ENCODE measurements at places on chromosomes 2 and 18.

DNA sequence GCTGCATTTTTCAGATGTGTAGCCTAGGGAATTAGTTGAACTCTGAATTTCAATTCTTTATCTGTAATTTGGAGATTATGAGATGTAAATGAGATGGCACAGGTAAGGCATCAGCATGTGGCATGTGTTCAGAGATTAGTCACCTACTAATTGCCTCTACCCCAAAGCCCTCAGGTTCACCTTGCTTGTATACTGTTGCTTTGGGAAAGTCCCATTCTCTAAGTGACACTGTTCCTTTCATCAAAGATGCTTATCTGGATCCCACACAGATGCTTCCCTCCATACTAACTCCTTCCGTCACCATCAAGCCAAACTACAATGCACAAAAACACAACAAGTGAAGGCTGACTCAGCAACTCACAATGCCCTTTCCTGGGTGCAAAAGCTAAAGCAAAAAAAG lies 143.7 kb downstream of the LRATD1 start:
- no peak for DNase-seq

- DNase-seq: no peak
Measured at GRCh38 chr18:8635087-8635486, 25.9 kb downstream of the RAB12 start.

- DNase-seq: no peak
Measured at GRCh38 chr2:116952254-116952653, 862.2 kb upstream of the DDX18 start.

- no peak for DNase-seq
Measured at GRCh38 chr2:173404841-173405750, 50.4 kb downstream of the CDCA7 start.

DNA sequence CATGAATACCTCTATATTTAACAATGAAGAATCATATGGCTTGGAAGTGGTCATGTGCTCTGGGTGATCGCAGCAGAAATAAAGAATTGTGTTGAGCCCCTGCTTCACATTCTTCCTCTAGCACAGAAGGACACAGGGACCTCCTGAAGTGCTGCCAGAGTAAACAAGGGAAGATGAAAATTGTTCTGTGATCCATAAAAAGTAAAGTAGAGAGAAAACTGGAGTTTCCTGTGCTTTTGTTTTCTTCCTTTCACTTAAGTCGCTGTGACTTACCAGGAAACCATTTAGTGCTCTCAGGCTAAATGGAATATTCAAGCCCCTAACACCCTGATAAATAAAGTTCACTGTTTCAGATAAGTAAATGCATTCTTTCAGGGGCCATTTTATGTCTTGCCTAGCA lies 1173.6 kb upstream of the CHAC2 start:
- no peak for DNase-seq

DNA sequence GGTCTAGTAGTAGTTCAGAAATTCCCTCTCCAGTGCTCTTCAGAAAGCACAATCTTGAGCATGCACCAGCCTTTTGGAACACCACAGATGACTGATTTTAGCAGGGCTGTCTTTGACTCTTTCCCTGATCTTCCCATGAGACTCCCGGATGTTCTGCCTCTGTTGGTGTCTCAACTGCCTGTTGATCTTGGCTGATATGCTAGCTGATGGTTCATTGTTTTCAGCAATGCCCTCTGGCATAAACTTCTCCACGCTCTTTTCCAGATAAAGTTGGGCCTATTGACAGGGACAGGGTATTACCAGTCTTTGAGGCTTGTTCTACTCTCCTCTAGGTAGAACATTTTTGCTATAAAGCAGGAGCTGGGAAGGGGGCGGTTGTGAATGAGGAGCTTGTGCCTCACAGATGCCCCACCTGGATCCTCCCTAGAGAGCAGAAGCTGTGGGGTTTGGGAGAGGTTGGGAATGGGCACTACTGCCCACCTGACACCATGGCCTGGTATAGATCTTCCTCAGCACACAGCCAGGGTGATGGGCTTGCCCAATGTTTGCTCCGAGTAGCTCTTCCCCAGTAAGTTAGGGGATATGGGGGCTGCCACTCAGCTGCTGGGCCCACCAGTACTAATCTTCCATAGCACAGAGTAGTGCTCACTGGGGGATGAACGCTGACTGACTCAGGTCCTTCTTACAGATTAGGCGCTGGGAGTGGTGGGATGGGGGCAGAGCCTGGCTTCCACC lies 111.3 kb downstream of the PTGR3 start:
- no peak for DNase-seq

GRCh38 chr2:181421131-181421458 lies 36.1 kb upstream of the ITGA4 start:
- DNase-seq: no peak

DNA sequence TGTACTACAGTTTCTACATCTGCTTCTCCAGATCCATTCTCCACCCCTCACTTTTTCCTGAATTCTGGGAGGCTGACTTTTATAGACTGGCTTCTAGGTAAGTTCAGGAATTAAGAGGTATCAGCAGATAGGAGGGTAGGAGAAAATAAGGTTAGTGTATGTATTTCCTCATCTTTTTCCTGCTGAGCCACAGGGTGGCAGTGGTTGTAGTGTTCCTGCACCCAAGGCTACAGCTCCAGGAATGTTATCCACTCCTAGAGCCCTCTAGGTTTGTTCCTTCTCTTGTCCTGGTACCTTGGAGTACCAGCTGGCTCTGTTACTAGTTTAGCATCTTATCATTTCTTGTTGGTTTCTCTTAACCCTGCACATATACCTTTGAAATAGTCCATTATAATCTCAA lies 40.7 kb upstream of the C2orf66 start:
- no peak for DNase-seq

GRCh38 chr18:3703732-3704176 lies 253.8 kb downstream of the TGIF1 start:
- DNase-seq: no peak

DNA sequence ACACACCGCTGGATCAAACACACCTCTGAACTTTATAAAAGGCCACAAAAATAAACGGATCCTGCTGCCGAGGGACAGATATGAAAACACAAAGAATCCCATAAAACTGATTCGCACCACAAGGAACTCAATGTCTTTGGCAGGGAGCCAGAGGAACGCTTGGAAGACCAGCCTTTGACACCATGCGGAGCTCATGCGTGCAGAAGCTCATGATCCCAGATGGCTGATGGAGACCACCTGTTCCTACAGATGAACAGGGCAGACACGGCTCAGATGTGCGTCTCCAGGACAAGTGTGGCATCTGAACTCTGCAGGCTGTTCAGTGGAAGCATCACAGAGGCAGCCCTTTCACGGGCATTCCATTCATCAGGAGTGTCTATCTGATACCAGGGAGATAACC lies 24.9 kb downstream of the COPS9 start:
- no peak for DNase-seq

GRCh38 chr2:175180701-175181103 lies 808 bp downstream of the ATP5MC3 start:
- DNase-seq: peak; percentile 48

DNA sequence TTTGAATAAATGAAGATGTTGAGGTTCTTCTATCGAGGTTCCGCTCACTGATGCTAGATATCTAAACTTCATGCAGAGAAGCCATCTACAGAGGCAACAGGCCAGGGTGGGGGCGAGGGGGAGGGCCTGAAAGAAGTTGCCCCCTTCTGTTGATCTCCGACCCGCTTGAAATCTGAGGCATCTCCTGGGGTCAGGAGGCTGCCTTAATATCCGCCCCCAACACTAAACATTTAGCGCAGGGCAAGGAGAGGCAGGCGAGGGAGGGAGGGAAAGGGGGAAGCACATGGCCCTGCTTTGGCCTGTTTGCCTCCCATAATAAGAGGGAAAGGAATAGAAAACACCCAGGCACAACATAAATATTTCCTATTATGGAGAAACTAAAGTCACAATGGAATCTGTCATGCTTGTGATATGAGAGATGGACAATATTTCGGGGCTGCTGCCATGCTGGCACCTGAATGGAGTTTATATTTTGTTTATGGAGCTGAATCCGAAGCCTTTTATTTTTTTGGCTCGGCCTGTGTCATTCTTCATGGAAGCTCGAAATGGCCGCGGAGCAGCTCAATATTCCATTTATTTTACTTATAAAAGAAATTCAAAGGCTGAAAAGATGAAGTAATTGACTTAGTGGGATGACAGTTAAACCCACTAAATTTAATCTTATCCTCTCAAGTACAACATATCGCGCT lies 221.1 kb downstream of the INSIG2 start:
- no peak for DNase-seq

GRCh38 chr18:48934723-48935432 lies 15.9 kb downstream of the SMAD7 start:
- no peak for DNase-seq

GRCh38 chr2:137826373-137827372 lies 137.6 kb upstream of the HNMT start:
- DNase-seq: no peak

DNA sequence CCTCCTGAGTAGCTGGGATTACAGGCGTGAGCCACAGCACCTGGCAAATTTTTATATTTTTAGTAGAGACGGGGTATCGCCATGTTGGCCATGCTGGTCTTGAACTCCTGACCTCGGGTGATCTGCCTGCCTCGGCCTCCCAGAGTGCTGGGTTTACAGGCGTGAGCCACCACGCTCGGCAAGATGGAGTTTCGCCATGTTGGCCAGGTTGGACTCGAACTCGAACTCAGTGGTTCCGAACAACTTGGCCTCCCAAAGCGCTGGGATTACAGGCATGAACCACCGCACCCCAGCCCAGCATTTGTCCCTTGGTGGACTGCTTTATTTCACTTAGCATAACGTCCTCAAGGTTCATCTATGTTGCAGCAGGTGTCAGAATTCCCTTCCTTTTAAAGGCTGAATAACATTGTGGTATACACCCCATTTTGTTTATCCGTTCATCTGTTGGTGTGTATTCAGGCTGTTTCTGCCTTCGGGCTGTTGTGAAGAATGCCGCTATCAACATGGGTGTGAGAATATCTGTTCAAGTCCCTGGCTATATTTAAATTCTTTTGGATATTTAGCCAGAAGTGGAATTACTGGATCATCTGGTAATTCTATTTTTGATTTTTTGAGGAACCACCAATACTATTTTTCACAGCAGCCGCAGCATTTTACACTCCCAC lies 1.2 kb upstream of the CENPA start:
- no peak for DNase-seq

DNA sequence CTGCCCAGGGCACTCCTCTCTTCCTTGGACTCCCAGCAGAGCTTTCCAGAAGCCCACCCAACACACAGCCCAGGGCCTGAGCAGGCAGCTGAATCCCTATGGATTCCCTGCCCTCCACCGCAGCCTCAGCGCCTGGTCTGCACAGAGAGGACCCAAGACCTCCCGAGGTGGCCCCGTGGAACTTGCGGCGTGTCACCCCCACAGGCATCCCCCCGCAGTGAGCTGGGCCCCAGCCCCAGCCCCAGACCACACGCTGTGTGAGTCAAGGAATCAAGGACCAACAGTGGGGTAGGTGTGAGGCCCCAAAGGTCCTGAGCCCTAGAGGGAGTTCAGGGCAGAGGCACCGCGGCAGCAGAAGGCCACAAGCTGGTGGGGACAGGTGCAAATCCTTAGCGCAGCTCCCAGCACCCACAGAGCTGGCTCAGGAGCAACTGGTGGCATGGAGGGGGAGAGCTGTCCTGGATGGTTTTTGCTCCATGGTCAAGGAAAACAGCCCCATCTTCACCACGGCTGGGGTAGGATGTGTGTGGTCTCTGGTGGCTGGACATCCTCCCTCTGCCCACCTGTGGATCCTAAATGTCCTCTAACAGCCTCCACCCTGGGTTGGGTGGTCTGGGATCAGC lies 8.5 kb downstream of the HS6ST1 start:
- DNase-seq: no peak

GRCh38 chr2:109632158-109632789 lies 18.1 kb downstream of the SOWAHC start:
- DNase-seq: no peak

DNA sequence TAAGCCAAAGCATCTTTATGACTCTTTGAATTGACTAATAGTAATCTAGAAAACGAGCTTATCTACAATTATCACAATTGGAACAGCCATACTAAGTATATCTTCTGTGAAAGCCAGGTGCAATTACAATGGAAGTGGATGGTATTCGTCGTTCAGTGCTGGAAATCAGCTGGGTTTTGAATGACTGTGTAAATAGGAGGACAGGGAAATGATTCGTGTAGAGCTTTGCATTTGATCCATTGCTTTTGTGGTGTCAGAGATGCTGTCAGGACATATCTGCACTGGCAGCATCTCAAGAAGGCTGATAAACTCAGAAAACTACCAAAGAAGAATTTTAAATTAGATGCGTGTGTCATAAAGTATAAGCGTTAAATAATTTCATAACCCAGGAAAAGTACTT lies 187.1 kb downstream of the ZNF407 start:
- no peak for DNase-seq

DNA sequence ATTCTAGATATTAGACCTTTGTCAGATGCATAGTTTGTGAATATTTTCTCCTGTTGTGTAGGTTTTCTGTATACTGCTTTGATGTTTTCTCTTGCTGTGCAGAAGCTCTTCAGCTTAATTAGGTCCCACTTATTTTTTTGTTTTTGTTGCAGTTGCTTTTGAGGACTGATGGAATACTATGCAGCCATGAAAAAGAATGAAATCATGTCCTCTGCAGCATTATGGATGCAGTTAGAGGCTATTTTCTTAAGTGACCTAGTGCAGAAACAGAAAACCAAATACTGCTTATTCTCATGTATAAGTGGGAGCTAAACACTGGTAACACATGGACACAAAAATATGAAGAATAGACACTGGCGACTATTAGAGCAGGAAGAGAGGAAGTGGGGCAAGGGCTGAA lies 155.0 kb upstream of the HNMT start:
- DNase-seq: no peak

GRCh38 chr2:64681479-64681967 lies 27.8 kb upstream of the SERTAD2 start:
- DNase-seq: no peak

DNA sequence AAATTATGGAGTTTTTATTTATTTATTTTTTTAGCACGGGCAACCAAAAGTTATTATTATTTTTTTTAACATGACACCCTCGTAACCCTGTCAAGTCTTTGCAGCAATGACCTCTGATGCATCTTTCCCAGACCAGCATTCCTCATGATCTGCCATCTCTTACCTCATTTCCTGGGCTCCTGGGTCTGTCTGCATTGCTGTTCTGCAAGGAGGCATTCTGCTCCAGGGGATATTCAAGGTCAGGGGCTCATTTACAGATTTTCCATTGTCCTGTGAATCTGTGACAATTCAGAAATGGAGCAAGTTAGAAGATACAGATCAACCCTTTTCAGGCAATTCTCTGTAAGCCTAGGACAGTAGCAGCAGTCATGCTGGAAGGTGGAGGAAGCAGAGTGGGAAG lies 43.0 kb downstream of the NGEF start:
- DNase-seq: no peak

GRCh38 chr2:101677658-101678057 lies 19.8 kb upstream of the MAP4K4 start:
- no peak for DNase-seq

GRCh38 chr2:229601936-229602335 lies 112.4 kb downstream of the DNER start:
- no peak for DNase-seq

- no peak for DNase-seq
Measured at GRCh38 chr2:47187069-47187468, 32.0 kb upstream of the STPG4 start.

- no peak for DNase-seq
Measured at GRCh38 chr2:28608500-28609424, 112.9 kb downstream of the PLB1 start.

- no peak for DNase-seq
Measured at GRCh38 chr18:4391859-4392258, 63.2 kb downstream of the DLGAP1 start.
